Neural crest cell (in vitro differentiated cells): ENCODE measurements at places on chromosomes 7 and 10.

GRCh38 chr10:80371467-80371866, 14.9 kb downstream of the DYDC2 start:
- no peak for DNase-seq

- no peak for DNase-seq
Measured at GRCh38 chr7:143492043-143492471, 14.4 kb downstream of the TAS2R41 start.

DNA sequence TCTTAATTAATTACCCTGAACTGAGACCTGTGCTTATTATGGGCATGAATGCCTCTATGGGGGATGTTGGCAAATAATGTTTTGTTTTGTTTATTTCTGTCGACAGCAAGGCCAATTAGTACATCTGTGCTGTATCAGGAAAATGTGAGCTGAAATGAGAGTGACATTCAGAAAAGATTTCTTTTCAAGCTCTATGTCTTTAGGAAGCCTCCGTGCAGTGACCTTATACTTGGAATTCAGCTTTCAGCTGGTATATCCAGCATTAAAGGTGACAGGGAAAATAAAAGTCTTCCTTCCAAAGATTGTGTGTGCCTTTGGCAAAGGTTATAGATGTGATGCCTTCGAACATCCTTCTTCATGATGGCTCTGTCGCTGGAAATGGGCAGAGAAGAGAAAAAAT, 1061.1 kb downstream of the SORCS3 start:
- DNase-seq: no peak

DNA sequence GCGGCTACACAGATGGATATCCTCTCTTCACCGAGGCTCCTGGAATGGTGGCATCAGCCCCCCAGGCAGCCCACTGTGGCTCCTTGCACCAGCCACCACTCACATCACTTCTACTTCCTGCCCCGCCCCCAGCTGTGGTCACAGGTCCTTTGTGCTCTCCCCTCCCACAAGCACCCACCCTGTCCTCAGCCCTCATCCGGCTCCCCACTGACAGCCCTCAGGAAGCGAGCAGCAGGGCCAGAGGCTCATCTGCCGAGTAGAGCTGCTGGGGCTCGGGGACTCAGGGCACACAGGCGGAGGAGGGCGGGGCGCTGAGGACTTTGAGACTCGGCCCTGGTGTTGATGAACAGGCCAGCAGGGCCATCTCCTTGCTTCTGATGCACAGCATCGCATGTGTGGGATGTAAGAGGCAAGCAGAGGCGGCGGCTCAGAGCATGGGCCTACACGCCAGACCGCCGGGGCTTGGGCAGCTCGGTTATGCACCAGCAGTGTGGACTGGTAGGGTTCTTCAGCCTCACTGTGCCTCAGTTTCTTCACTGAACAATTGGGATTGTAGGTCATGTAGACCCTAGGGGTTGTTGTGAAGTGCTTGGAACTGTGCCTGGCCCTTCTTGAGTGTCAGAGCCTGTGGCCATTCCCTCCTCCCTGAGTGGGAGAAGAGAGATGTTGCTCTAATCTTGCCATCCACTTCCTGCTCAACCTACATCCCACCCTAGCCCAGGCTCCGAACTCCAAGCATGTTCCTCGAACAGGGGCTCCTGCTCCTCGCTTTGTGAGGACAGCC, at the start of gene PRF1:
PRF1 (minus strand) TSS at position 77 of the 784 bp plus-strand sequence. CDS start 1,839 bp downstream, outside the sequence.
- DNase-seq: no peak

- no peak for DNase-seq
Measured at GRCh38 chr10:107706096-107706725, 541.7 kb upstream of the SORCS1 start.

DNA sequence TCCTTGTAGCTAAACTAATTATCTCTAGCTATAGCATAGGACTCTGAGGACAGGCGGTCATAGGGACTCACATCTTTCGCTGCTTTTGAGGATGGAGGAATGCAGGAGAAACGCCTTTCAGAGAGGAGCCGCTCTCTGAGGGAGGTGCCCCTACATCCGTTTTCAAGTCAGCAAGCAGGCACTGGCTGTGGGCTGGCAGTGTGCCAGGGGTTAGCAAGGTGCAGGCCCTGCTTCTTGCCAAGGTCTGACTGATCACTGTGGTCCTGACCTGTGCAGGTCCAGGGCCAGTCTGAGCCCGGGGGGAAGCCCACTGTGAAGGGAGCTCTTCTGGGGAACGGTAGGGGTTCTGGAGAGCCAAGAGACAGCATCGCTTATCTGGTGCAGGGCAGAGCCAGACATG, 89.4 kb downstream of the SH3PXD2A start:
- DNase-seq: no peak

DNA sequence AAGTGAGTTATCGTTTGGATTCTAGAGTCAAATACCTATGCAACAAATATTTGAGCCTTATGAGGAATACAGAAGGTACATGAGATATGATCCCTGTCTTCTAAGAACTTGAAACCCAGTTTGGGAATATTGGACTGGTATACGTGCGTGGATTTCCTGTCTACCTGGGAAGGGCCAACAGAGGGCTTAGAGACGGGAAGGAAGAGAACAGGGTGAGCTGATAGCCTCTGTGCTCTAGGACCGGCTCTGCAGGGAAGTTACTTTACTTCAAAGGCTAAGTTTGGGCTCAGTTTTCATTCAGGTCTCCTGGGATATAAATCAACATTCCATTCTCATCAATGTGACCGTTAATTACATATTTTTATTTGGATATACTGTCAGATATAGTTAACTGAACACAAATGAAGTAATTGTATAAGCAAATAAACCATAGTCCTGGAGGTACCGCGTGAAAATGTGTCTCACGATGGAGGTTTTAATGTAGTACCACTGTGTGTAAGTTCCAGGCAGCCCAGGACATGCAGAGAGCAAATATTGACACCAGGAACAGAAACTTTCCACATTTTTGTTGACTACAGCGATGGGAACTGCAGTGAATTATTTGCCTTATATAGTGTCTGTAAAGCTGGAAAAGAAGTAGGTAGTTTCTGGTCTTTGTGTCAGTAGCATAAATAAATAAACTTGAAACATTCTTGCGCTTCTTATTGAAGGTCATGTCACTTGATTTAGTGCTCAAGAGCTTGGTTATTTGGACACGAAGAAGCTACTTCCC, 8.6 kb downstream of the CHST12 start:
- DNase-seq: no peak

- no peak for DNase-seq
Measured at GRCh38 chr7:67463983-67464382, 467.4 kb downstream of the TYW1 start.
